ENCODE measurements at places on chromosomes 5 and 9.

DNA sequence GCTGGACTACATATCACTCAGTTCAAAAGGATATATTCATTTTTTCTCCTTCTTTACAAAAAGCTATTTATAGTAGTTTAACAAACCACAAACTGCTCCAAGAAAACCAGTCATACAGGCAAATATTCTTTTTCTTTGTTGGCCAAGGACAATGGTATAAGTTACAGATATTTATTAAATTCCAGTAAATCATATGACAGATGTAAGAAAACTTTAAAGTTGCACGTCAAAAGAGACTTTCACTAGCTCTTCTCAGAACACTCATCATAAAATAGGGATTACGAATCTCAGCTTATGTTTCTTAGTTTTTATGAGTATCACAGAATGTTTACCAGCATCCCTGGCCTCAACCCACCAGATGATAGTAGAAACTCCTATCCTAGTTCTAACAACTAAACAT is 67.2 kb downstream of the ANKRD31 start:
- no peak for DNase-seq

DNA sequence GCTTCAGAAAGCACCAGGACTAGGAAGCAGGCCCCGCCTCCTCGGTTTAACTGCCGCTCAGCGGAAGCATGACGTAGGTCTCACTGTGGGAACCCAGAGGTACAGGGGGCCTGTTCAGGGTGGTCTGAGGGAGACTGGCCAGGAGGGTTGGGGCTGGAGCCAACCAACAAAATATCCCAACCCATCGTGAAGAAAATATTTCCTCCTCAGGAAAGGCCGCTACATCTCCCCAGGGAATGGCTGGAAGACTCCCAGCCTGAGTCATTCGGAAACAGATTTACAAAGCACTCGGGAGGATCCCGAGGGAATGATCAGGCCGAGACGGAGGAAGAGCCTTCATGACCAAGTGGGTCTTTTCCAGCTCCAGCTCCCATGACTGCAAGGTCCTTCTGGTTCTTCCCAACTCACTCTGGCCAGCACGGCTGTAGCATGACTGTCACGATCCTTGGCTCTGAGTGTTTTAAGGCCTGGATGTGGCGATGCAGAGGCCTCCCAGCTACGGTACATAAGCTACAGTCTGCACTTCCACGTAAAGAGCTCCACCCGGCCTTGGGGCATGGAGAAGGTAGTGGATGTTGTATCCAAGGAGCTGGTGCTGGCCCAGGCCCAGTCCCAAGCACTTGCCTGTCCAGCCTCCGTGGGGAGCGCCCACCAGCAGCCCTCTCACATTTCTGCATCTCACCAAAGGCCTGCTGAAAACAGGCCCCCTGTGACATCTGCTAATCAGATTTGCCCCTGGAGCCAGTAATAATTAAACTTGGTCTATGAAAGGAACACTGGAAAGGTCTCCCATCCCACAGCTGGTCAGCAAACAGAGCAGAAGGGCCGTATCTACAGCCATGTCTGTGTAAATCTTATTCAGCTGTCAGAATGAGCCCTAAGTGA is 100.6 kb downstream of the LHFPL2 start:
- no peak for DNase-seq

DNA sequence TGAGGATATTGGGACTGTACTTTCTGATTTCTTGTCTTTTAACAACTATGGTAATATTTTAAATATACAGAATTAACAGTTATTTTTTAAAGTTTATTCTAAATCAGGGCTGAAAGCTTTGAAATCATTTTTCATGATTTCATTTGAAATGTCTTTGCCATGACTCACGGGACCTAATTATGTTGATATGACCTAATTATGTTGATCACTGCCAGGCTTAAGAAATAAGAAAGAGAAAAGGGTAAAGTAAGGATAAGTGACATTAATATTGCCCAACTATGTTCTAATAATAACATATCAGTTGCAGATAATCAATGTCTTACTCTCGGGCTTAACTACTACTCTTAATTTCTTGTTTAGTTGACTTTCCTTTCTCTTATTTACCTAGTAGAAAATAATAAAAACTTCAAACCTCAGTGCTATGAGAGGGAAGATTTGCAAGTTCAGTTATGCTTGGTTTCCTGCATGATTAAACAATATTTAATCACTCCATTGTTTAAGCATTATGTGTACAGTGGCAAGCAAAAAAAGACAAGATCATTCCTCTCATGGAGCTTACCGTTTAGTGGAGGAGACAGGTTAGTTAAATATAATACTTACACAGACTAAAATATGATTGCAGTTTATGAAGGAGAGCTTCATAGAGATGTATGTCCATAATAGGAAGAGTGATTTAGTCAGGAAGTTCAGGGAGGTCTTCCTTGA is 67.0 kb upstream of the EIF4EBP3 start:
- no peak for DNase-seq

GRCh38 chr5:150137997-150138396 is 17.6 kb downstream of the PDGFRB start:
- DNase-seq: no peak

- DNase-seq: no peak
These were observed 1944.6 kb upstream of the WWC1 start for GRCh38 chr5:166346726-166347374.

Data from ACHN (cell line).